ENCODE measurements at places on chromosomes 16 and 17.

DNA sequence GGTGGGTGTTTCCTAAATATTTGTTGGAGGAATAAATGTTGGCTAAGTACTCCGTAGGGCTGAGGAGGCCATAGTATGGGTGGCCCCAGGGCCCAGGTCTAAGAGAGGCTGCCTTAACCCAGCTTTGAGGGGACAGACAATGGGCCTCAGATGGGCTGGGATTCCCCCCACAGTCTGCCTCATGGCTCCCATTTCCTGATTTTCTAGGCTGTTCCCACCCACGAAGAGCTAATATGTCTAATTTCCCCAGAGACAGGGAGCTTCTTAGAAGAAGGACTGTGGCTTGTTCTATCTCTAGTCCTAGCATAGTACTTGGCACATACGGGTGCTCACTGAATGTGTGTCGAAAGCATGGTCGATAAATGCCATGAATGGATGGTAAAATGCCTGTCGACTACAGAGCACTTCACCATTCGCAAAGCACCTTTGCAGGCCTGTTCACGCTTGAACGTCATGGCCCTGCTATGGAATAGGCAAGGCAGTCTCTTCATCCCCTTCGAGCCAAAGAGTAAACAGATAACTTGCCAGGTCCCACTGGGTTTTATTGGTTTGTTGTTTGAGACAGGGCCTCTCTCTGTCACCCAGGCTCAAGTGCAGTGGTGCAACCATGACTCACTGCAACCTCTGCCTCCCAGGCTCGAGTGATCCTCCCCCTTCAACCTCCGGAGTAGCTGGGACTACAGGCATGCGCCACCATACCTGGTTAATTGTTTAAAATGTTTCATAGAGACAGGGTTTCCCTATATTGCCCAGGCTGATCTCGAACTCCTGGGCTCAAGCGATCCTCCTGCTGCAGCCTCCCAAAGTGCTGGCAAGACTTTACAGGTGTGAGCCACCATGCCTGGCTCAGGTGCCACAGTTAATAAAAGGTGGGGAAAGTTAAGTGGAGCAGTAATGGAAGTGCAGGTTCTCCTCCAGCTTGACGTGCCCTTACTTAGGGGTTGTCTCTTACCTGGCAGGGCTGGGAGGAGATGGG is 9.7 kb downstream of the CHAD start:
- DNase-seq = no peak

DNA sequence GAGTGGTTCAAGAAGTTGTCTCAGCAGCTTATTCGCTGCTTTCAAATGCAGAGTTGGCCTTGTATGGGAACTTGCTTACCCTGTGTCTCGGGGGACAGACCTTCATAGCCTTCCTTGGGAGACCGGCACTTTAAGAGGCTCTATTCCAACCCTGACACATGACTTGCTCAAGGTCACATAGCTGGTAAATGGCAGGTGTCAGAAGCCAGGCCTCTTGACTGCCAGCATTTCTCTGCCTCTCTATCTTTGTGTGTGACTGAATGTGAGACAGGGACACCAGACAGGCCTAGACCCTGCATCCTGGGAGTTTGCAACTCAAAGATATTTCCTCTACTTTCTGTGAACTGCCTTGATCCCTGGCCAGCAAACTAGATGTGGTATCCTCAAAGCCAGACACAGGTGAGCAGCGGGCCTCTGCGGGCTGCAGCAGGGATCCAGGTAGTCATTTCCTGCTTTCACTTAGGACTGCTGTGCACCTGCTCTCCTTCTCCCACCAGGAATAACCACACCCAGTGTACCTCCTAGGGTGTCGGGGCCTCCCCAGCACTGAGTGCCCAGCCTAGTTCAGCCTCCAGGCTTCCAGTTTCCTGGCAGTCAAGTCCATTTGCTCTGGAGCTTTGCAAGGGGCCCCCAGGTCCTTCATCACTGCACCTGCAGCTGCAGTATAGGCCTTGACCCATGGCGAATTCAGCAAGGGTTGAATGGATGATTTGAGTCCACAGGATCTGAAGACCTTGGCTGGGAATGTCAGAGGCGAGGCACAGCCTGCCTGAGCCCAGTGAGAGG is 116.6 kb upstream of the TNRC6C start:
- no peak for DNase-seq

DNA sequence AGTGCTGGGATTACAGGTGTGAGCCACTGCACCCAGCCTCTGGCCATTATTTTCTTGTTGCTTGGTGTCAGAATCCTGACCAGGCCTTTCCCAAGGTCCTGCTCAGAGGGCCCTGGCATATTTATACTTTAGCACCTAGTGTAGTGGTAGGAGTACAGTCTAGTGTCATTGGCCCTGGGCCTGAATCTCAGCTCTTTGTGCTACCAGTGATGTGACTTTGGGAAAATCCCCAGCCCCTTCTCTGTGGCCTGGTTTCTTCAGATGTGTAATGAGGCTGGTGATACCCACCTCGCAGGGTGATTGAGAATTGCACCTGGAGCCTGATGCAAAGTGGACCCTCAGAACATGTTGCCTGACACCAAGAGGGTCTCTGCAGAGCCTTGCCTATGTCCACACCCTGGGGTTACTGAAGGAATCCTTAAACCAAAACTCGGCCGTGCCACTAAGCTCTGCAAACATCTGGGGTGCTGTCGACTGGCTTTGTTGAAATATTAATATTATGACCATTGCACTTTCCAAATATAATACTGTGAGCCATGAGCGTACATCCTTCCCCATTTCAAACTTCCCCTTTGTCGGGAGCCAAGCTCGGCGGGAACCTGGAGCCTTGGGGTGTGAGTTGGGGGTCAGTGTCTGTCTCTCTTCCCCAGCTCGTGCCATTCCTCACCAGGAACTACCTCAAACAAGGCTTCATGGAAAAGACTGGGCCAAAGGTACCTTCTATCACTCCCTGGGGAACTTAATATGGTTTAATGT is 18.0 kb upstream of the RNF135 start:
- DNase-seq = no peak

GRCh38 chr17:74307984-74308773 is 17.8 kb upstream of the KIF19 start:
- DNase-seq = no peak

DNA sequence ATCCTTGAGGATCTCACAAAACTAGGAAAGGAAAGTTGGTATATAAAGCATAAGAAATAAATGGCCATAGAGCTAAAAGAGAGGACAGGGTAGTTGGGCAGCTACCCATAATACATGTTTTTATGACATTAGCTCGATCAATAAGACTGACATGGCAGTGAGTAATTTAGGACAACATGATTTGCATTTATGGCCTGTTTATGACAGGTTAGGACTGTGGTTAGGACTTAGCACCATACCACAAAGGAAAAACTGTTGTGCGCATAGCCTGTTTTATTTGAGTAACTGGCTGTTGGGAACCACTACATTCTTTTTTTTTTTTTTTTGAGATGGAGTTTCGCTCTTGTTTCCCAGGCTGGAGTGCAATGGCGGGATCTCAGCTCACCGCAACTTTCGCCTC is 18.0 kb upstream of the TRIM37 start:
- DNase-seq = no peak

GRCh38 chr16:57525761-57526160 is 10.6 kb downstream of the CCDC102A start:
- no peak for DNase-seq

DNA sequence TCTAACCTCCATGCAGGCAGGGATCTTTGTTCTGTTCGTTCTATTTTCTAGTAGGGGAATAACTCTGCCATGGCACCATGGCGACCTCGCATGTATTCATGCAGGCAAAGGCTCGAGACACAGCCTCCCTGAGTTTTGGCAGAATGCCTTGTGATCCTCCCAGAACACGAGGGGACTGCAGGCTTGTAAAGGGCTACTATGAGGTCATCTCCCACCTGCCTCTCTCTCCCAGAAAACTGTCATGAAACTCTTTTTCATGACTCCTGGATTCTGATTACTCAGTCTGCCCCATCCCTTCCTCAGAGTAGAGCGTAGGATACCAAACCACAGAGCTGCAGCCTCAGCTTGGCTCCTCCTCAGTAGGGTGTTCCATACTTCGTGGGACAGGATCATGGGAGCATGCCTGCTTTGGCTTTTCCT is 64.3 kb downstream of the IGF2BP1 start:
- DNase-seq = no peak

DNA sequence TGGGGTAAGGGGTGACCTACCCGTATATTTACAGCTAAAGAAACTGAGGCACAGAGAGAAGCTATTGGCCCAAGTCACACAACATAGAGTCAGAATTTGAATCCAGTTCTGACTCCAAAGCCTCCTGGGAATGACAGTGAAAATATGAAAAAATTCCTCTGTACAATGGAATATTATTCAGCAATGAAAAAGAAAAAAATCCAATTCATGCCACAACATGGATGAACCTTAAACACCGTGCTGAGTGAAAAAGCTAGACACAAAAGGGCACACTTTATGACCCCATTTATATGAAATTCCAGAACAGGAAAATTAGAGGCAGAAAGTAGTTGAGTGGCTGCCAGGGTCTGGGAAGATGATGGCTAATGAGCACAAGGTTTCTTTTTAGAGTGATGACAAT is 75.4 kb downstream of the LITAF start:
- no peak for DNase-seq

DNA sequence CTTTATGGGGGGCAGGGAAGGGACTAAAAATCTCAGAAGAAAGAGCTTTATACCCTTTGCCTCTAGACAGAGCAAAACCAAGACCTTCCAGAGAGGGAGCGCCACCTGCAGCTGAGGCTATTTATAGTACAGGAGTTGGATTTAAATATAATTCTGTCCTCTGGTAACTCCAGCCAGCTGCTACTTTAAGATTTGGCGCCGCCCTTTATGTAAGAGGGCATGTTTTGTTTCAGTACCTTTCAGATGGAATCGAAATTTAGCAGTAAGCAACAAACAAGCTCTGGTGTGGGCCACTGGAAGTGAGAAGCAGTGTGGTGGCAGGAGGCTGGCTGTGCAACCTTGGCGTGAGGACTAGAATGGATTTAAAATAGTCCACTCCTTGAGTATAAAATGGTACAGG is 5.2 kb upstream of the GUCY2D start:
- no peak for DNase-seq

- DNase-seq = no peak
These were observed 970 bp downstream of the EPN2 start for GRCh38 chr17:19238167-19238505.

GRCh38 chr17:32671896-32672295 is 185.1 kb downstream of the CDK5R1 start:
- DNase-seq = no peak
